ENCODE measurements at places on chromosomes 1 and 21.

DNA sequence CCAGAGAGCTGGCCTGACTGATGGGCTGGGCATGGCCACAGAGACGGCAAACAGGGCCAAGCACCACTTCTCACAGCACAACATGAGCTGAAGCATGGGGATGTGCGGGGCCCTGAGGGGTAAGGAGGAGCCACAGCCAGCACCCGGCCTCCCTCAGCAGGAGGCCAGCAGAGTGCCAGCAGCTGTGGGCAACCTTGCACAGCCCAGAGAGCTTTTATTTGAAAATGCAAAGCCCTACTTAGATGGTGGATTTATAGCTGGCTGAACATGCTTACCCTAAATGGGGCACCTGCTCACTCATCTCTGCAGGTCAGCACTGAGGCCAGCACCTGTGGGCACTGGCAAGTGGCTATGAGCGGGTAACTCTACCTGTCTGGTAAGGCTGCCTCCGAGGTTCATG, 44.1 kb downstream of the SLC66A1 start:
- DNase-seq = no peak

GRCh38 chr21:35206141-35207125, 157.3 kb upstream of the RUNX1 start:
- no peak for DNase-seq

GRCh38 chr1:175054736-175055135, 12.9 kb upstream of the TNN start:
- no peak for DNase-seq

GRCh38 chr1:175839779-175840669, 96.6 kb upstream of the TNR start:
- DNase-seq = no peak

- no peak for DNase-seq
These were observed 16.2 kb downstream of the RIIAD1 start for GRCh38 chr1:151737479-151737878.

- peak; percentile 58 for DNase-seq
These were observed 21.9 kb upstream of the IVNS1ABP start for GRCh38 chr1:185338719-185339622.

DNA sequence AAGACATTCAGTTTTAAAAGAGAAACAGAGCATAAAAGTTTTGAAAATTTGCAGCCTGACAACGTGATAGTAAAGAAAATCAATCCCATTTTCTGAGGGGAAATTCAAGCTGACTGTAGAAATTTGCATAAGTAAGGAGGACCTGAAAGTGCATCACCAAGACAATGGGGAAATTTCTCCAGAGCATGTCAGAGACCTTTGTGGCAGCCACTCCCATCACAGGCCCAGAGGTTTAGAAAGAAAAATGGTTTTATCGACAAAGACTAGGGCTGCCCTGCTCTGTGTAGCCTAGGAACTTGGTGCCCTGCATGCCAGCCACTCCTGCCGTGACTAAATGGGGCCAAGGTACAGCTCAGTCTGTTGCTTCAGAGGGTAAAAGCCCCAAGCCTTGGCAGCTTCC, 1640.2 kb upstream of the PRMT6 start:
- DNase-seq = no peak

DNA sequence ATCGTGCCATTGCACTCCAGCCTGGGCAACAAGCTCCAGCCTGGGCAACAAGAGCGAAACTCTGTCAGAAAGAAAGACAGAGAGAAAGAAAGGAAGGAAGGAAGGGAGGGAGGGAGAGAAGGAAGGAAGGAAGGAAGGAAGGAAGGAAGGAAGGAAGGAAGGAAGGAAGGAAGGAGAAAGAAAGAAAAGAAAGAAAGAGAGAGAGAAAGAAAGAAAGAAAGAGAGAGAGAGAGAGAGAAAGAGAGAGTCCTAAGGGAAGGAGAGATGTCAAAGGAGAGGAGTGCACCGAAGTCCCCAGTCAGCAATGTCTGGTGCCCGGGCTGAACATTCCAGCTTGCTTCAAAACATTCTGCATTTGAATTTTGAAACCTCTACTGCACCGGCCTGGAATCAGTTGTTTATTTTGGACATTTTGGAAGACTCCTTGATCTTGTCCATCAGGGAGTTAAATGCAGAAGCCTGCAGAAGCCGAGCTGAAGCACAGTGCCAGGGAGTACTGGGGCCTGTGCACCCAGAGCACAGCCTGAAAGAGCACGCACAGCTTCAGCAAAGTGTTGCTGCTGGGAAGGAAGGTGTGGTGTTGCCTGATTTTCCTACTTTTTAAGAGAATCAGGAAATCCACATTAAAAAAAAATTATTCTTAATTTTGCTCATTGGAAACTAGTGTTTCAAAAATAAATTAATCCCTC, 3.7 kb upstream of the IGSF3 start:
- no peak for DNase-seq

- no peak for DNase-seq
These were observed 399 bp upstream of the PTPRC start for GRCh38 chr1:198638441-198638840.

DNA sequence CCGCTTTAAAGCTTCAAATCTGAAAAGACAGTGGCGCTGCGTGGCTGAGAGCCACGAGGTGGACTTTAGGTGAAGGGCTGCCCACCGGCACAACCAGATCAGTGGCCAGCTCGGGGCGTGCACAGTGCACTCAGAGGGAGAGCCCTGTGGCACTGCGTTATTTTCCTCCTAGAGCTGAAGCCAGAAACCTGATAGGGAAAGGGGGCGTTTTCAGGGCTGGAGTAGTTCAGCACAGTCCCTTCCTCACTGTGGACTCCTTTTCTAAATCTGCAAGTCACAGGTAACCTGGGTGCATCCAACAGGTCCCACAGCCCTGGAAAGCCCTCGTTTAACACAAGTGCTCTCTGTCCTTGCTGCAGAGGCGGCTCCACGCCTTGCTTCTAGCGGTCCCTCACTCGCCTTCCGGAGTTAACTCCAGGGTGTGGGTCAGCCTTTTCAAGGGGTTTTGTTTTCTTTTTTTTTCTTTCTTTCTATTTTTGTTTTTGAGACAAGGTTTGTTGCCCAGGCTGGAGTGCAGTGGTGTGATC, 81.2 kb downstream of the GALNT2 start:
- DNase-seq = no peak

GRCh38 chr1:209435654-209436566, 147.6 kb upstream of the CAMK1G start:
- DNase-seq = peak; percentile 11

- DNase-seq = no peak
These were observed 272.9 kb upstream of the TMEM51 start for GRCh38 chr1:14880456-14881316.

- DNase-seq = no peak
These were observed 90.6 kb downstream of the TLR5 start for GRCh38 chr1:223052462-223052861.

- no peak for DNase-seq
These were observed 89.6 kb downstream of the PKN2 start for GRCh38 chr1:88773540-88774150.

DNA sequence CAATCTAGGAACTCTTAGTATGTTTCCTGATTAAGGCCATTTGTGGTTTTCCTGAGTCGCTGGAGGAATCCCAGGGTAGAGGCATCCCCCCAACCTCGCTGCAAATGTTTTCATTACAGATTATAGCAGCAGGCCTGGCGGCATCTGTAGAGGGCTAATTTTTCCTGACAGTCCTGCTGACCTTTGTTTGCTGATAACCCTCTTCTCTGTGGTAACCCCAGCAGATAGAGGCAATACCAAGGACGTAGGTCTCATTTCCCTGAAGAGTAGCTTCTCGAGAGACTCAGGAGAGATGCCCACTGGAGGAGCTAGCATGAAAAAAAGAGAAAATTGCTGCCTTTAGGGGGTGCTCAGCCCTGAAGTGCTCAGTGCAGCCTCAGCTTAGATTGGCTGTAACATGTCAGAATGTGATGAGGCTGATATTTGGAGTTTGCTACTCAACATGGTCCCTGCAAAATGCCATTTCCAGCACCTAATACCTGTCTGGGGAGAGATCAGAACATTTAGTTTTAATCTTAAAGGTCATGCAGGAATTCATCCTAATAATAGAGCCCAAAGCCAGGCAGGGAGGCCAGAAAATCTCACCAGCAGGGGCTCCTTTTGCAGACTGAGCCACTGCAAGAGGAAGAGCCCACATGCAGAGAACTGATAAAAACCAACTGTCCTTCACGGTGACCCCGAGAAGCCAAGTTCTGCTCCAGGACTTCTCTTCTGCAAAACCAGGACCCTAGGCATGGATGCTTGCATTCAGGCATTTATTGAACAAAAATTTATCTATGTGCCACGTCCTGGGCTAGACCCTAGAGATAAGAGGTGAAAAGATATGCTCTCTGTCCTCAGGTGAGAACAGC, 184.5 kb downstream of the KAZN start:
- DNase-seq = no peak

- peak; percentile 63 for DNase-seq
These were observed 65.4 kb downstream of the RUNX1 start for GRCh38 chr21:34983680-34984086.

DNA sequence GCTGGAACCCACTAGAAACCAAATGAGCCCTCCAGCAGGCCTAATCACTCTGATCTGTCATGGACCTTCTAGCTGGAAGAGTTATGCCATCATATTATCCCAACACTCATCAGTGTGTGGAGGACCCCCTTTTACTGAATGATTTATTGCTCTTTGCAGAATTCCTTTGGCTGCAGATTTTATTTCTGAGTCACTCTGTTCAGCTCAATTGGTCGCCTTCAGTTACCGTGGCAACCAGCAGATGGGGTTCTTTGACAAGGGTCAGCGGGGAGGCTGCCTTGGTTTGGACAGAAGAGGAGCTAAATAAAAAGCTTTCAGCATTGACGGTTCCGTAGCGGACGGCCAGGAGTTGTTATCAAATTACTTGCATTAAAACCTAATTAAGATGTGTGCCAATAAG, 220.1 kb downstream of the SDCCAG8 start:
- DNase-seq = no peak

- DNase-seq = no peak
These were observed 7.3 kb downstream of the ZMPSTE24 start for GRCh38 chr1:40265298-40265697.

DNA sequence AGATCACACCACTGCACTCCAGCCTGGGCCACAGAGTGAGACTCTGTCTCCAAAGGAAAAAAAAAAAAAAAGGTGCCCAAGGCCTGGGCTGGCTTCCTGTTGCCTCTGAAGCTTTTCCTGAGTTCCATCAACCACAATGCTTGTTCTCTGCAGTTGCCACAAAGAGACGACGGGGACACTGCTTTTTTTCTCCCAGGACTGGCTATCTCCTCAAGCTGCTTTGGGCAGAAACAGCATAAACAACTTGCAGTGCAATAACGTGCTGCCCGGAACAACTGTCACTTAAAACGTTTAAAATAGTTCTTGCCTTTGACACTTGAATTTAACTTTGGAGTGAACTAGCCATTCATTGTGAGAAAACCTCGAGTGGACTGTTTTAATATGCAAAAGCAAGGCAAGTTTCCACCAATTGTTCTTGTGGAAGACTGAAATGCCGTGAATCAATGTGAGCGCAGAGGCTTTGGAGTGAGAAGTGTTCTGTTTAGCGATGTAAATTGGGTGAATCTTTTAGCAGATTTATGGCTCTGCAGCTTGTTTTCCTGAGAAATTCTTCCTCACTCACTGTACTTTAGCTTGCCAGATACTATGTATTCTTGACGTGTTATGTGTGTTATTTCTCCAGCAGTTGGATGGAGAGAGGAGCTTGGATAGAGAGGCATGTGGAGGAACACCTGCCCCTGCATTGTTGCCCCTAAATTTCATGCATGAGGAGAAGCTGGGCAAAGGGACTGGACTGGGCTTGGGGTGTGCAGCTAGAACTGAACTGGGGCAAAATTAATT, 188.1 kb upstream of the KIAA0040 start:
- DNase-seq = no peak

DNA sequence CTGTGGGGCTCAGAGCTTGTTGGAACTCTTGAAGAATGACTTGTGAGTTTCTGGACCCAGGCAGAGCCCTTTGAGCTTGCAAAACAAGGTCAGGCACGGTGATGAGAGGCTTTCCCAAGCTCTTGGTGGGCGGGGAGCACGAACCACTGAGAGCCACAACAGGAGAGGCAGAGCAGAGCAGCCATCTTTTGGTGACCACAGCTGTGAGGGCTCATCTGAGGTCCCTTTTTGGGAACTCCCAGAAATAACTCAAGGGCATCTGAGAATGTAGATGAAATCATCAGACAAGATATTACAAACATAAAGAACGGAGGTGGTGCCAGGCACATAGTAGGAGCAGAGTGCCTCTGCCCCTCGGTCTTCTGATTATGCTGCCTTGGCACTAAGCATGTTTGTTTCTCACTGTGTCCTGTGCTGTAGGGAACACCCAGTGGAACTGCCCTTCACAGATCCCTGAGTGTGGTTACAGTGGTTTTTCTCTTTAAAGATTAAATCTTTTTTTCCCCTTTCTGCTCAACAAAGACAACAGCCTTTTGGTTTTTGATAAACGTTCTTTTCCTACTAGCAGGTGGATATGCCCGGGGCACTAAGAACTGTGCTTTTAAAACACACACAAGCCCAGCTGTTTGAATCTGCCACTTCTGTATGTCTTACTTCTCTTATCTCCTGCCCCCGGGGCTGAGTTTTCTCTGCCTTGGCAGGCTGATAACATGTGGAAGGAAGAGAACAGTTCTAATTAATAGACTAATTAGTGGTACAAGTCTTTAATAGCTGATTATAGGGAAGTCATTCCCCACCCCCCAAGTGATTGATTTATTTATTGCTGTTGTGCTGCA, 37.7 kb downstream of the CD34 start:
- peak; percentile 45 for DNase-seq

- no peak for DNase-seq
These were observed 142.1 kb downstream of the NEGR1 start for GRCh38 chr1:72140222-72140621.

DNA sequence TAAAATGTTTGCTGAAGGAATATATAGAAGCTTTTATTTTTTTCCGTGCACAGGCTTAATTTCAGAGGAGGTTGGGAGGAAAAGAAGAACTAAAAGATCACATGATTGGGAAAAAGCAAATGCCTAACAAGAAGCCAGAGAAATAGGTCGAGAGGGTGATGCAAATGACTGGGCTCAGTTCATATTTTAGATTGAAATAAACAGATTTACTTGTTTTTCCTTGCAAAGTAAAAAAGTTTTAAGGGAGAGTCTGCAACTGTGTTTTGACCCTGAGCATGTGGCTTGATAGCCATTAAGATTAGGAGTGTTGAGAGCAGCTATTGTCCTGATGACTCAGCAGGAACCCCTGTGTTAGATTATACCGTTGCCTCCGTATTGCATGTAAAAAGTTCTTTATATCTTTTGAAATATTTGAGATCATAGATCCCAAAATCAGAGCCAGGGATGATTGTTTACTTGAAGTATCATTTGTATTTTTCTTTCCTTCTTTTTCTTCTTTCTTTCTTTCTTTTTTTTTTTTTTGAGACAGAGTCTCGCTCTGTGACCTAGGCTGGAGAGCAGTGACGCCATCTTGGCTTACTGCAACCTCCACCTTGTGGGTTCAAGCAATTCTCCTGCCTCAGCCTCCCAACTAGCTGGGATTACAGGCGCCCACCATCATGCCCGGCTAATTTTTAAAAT, 20.2 kb downstream of the CLIC4 start:
- no peak for DNase-seq

DNA sequence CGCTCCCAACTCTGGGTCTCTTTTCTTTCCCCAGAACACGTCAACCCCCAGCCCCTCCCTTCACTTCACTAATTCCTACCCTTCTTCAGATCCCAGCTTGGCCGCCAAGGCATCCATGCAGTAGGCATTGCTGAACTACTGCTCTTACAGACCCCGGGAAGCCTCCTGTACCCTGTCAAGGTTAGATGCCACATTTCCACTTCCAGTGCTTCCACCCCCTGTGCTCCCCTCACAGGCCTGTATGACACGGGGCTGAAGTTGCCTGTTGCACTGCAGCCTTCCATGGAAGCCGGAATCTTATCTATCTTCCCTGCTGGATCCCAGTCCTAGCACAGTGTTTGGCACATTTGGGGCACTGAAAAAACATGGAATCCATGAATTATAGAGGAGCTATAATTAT, 99.0 kb upstream of the SOD1 start:
- DNase-seq = no peak
